ENCODE measurements at places on chromosomes 5 and 9.

DNA sequence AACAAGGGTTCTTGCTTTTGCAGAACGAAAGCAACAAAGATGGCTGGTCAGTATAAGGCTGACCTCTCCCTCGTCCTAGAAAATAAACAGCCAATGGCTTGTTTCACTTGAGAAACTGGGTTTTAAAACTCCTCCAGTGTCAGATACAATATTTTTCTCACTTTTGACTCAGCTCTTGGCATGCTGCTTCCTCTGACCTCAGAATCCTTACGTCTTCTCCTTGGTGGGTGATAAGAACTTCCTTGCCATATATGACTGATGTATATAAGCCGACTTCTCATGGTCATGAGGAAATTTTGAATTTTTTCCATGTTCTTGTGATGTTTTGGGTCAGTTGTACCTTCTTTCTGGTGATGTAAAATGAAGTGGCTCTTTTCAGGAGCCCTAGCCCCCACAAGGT lies 3.8 kb downstream of the ZNF618 start:
- DNase-seq = no peak

DNA sequence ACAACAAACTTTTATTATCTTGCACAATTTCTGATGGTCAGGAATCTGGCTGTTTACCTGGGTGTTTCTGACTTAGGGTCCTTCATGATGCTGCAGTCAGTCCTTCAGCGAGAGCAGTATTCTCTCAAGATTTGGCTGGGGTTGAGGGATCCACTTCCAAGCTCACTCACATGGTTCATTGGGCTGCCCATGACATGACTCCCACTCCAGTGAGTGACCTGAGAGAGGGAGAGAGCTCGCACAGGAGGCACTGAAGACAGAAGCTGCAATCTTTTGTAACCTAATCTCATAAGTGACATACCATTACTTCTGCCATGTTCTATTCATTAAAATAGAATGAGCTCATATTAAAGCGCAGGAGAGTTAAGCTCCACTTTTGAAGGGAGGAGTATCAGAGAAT lies 212.6 kb downstream of the SPATA31D1 start:
- DNase-seq = no peak

GRCh38 chr5:31396611-31397295 lies 135.1 kb downstream of the DROSHA start:
- no peak for DNase-seq

- DNase-seq = no peak
Measured at GRCh38 chr5:152824316-152824715, 419.2 kb upstream of the NMUR2 start.

GRCh38 chr5:59157068-59157467 lies 574.2 kb downstream of the RAB3C start:
- DNase-seq = no peak

DNA sequence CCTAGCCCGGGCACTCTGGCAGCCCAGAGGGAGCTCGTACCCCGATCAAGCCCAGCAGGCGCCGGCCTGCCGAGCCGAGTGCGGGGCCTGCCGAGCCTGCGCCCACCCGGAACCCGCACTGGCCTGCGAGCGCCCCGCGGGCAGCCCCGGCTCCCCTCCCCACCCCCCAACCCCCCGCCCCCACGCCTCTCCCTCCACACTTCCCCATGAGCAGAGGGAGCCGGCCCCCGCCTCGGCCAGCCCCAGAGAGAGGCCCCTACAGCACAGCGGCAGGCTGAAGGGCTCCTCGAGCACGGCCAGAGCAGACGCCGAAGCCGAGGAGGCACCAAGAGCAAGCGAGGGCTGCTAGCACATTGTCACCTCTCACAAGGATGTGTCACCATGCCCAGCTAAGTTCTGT lies 36.2 kb upstream of the CCDC180 start:
- DNase-seq = no peak

Measured in GM18507 (cell line).